Cardiac septum (tissue), 1 donor: ENCODE measurements at places on chromosomes 6 and 20. TPM values are rescaled to one million over a fixed set of nuclear protein-coding genes. Genes with fewer than 3 reads are reported as not detected.

GRCh38 chr6:30520522-30520921 lies 31.2 kb downstream of the HLA-E start:
- DNase-seq = no peak

DNA sequence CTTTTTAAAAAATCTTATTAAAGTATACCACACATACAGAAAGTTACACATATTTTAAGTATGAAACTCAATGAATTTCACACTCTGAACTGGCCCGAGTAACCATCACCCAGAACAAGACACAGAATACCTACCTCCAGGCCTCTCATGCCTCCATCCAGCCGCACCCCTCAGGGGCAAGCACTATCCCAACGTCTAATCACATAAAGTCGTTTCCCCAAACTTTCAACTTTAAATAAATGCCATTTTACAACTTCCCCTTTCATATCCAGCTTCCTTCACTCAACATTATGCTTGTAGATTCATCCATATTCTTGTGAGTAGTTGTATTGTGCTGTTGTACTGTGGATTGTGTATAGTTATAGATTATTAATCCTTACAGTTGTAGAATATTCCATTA lies 539.1 kb downstream of the CD83 start:
- no peak for DNase-seq

DNA sequence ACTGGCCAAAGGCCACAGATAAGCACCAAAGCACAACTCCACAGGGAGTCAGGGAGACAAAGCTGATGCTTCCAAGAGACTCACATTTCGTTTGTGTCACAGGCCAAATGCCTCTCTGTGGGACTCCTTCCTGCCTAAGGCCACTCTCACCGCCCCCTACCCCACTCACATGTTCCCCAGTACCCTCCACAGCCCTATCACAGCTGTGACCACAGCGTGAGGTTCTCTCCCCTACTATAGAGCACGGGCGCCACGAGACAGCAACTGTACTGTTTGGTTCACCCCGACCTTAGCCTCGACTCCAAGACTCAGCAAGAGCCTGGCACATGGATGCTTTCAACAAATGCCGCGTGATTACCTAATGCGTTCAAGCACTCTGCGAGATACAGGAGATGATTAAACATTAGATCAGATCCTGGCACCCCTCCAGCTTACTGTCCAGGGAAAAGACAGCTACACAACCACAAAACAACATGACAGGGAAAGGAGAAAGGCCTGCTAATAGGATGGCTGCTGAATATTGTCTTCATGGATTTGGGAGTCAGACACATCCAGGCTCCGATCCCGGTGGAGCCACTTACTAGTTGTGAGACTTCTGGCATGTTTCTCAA lies 105.5 kb downstream of the AGPAT4 start:
- DNase-seq = no peak

GRCh38 chr20:39849664-39850063 lies 839.4 kb downstream of the MAFB start:
- DNase-seq = peak; percentile 92

GRCh38 chr20:39538317-39538716 lies 576.2 kb downstream of the DHX35 start:
- no peak for DNase-seq

DNA sequence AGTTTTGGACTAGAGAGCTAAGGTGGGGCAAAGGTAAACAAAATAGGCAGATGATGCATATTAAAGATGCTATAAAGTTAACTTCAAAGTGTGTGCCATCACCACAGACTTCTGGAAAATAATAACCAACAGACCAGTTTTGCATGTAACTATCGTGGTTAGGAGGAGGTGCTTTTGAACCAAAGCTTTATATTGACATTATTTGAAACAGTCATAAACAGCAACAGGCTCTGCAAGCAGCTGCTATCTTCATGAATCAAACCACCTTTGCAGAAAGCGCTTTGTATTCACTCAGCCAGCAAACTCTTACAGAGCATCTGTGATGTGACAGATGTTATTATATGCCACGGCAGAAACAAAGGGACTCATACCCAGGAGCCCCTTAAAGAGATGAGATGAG lies 81.9 kb downstream of the CRYBG1 start:
- DNase-seq = no peak

DNA sequence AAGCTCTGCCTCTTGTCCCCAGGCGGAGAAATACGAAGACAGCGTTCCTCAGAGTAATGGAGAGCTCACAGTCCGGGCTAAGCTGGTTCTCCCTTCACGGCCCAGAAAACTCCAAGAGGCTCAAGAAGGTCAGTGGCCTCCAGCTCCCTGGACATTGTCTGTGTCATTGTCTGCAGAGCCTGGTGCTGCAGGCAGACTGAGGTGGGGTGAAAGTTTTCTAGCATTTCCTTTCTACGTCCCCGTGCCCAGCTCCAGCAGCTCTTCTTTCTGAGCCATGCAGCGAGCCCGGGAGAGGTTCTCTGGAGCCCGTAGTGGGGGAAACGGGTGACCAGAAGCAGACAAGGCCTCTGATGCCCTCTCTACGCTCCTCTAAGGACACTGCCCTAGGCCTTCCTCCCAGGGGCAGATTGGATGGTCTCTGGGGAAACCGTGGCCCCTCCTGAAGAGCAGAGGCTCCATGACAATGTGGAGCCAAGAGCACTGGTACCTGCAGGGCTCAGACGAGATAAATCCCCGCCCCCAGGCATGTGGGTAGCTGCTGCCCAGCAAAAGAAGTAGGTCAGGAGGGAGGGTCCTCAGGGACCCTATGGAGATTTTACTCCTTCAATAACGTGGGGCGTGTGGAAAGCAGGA lies 58.4 kb downstream of the EZR start:
- peak; percentile 71 for DNase-seq

DNA sequence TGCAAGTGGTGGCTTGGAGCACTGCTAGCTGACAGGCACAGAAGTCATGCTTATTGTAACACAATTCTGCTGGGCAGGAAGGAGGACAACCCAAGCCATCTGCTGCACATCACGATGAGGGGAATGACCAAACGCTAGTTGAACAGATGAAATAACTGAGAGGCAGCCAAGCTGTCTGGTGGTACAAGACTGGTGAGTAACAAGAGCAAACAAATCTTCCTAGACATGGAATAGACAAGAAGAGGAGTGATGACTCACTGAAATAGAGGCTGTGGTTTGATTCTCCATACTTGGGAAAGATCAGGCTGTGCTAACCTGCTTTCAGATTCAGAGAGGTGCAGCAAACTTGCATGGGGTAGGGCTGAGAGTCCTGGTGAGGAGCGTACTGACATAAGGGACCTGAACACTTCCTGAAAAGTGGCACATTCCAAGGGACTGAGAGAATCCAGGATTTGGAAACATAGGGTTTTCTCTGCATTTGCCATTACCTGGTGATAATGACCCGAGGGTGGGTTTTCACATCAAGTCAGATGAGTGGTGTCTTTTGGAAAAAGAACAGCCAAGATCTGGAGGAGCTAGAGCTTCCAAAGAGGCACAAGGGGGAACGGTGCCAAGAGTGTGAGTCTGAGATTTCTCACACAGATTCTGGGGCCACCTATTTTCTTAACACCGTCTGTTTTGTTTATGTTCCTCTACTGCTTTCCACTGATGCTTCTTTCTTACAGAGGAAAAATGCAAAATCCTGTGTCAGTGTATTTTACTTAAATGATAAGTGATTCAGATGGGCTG lies 60.0 kb downstream of the PRL start:
- DNase-seq = no peak

GRCh38 chr6:44219053-44219814 lies 2.5 kb downstream of the MYMX start:
- DNase-seq = peak; percentile 92

- no peak for DNase-seq
Measured at GRCh38 chr6:37698264-37699137, 818 bp upstream of the MDGA1 start.

- DNase-seq = peak; percentile 92
Measured at GRCh38 chr20:62352402-62353288, 14.5 kb downstream of the LAMA5 start.

DNA sequence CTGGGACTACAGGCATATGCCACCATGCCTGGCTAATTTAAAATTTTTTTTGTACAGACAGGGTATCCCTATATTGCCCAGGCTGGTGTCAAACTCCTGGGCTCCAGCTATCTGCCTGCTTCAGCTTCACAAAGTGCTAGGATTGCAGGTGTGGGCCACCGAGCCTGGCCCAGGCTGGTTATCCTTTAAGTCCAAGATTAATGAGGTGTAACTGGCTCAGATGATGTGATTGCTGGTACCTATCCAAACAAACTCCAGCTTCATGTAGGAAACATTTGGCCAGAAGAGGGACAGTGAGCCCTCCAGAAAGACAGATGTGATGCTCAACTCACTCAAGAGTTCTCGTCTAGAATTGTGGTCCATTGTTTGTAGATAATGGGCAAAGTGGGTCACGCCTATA lies 9.2 kb upstream of the ZNF318 start:
- DNase-seq = no peak

HTR1E gene
- not detected for total RNA-seq

LY86 gene
- total RNA-seq = 1.9 TPM

AKAP12 gene
- 15.4 TPM for total RNA-seq

ERVFRD-1 gene
- not detected for total RNA-seq

OPN5 gene
- not detected for total RNA-seq

GSTA1 gene
- total RNA-seq = not detected

CNBD2 gene
- total RNA-seq = 3.1 TPM
